Activated T-helper 17 cell treated with anti-CD3 and anti-CD28 coated beads, Interleukin-2, amount 50 U/mL, for 72 hours (primary cell): ENCODE measurements at places on chromosomes 6 and 20.

GRCh38 chr20:36523341-36523740 is 18.0 kb upstream of the MYL9 start:
- ATAC-seq = no peak

DNA sequence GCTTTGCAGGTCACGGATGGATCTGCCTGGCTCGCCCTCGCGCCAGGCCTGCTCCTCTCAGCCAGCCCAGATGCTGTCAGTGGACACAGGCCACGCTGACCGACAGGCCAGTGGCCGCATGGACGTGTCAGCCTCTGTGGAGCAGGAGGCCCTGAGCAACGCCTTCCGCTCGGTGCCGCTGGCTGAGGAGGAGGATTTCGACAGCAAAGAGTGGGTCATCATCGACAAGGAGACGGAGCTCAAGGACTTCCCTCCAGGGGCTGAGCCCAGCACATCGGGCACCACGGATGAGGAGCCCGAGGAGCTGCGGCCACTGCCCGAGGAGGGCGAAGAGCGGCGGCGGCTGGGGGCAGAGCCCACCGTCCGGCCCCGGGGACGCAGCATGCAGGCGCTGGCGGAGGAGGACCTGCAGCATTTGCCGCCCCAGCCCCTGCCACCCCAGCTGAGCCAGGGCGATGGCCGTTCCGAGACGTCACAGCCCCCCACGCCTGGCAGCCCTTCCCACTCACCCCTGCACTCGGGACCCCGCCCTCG is 19.6 kb downstream of the TTBK1 start:
- ATAC-seq = no peak

DNA sequence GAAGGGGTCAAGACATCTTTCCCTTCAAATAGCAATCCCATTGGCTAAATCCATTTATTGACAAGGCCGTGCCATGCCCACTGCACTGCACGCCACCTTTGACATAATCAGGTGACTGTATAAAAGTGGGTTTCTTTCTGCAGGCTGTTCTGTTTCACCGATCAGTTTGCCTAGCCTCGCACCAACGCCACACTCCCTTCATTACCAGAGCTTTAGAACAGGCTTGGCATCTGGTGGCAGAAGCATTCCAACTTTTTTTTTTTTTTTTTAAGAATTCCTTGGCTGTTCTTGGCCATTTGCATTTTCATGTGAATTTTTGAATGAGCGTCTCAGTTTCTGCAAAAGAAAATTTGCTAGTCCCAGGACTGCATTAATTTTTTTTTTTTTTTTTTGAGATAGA is 78.1 kb downstream of the PPP1R3G start:
- ATAC-seq = no peak

GRCh38 chr6:39980839-39981580 is 46.7 kb upstream of the MOCS1 start:
- ATAC-seq = no peak

GRCh38 chr6:123638865-123639264 is 2.1 kb upstream of the TRDN start:
- no peak for ATAC-seq

DNA sequence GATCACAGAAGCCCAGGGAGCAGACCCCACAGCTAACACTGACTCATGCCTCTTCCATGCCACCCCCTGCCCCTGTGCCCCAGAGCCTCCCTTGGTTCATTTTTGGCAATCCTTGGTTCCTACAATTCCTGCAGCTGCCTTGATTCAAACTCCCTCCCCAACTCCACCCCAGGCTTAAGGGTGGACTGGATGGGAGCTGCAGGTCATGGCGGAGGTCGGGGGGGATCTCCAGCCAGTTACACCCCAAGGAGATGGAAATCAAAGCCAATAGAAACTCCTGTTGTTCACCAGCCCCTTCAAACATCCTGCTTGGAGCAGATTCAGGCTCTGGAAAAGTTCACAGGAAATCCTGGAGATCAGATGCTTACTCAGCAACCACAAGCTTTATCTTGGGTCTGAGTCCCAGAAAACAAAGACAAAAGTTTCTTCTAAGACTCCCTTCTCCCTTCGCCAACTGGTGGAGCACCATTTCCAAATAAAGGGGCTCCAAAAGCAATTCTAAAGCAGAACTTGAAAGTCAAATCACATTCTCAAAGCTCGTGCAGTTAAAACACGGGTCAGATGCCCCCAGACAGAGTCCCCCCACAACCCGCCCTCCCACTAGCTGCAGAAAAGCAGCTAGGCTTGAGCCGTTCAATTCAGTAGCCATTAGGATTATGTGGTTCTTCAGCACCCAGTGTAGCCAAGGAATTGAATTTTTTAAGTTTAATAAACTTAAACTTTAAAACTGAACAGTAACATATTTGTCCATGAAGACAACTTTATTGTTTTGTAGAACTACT is 149.5 kb downstream of the ANKRD60 start:
- no peak for ATAC-seq

- ATAC-seq = no peak
Measured at GRCh38 chr6:78864957-78865356, 2.4 kb upstream of the IRAK1BP1 start.
